ENCODE measurements at places on chromosomes 5 and 9. TPM values are rescaled to one million over a fixed set of nuclear protein-coding genes. Genes with fewer than 3 reads are reported as not detected.

GRCh38 chr5:14330291-14330690 lies 187.1 kb downstream of the TRIO start:
- no peak overlapping the region for H3K4me3 ChIP-seq
- no peak for DNase-seq
- no peaks in the 10 kb centered on the region for H3K27me3 ChIP-seq
- no peaks in the 10 kb centered on the region for H3K36me3 ChIP-seq
- peaks cover 9% of the 10 kb centered on the region for H3K4me1 ChIP-seq
- no peak overlapping the region for H3K27ac ChIP-seq

- no peak for DNase-seq
- H3K4me3 ChIP-seq: no peak overlapping the region
- H3K27me3 ChIP-seq: no peaks in the 10 kb centered on the region
- peaks cover 14% of the 10 kb centered on the region for H3K4me1 ChIP-seq
- H3K36me3 ChIP-seq: no peaks in the 10 kb centered on the region
Measured at GRCh38 chr5:135493406-135494180, 41.4 kb upstream of the TIFAB start.

DNA sequence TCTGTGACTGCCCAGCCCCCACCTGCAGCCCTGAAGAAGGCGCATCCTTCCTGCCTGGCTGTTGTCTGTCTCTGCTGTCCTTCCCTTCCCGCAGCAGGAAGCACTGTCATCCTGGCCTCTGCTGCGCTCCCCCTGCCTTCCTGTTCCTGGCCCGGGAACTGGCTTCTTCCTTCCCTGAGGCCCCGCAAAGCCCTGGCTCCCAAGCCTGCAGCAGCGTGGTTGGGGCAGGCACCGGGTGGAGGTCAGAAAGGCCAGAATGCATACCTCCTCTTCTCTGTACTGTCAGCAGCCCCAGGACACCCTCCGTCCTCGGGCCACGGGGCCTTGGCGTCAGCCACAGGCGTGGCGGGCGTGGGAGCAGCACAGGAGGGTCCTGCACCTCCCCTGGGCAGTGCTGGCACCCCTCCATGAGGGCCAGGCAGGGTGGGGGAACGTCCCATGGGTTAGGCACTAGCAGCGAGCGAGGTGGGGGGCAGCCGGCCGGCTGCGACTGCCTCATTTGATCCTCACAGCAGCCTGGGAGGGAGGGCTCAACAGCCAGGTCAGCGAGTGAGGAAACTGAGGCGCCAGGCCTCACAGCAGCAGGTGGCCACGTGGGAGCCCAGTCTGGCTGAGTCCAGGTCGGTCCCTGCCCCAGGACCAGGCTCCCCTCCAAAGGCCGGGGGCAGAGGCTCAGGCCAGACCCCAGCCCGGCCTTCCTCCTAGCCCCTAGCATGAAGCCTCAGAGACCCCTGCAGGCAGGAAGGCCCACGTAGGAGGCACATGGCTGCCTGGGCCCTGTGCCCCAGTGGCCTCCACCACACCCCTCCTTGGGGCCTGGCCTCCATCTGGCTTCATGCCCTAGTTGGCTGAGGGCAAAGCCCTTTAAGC lies 9.4 kb downstream of the FLT4 start:
- no peaks in the 10 kb centered on the region for H3K36me3 ChIP-seq
- H3K27ac ChIP-seq: no peak overlapping the region
- no peaks in the 10 kb centered on the region for H3K4me1 ChIP-seq
- DNase-seq: no peak
- H3K27me3 ChIP-seq: no peaks in the 10 kb centered on the region

- H3K36me3 ChIP-seq: no peaks in the 10 kb centered on the region
- H3K27ac ChIP-seq: peak overlapping the region; percentile 76
- H3K4me1 ChIP-seq: peaks cover 52% of the 10 kb centered on the region
- no peak overlapping the region for H3K4me3 ChIP-seq
Measured at GRCh38 chr9:104868303-104868686, 59.7 kb downstream of the ABCA1 start.

DNA sequence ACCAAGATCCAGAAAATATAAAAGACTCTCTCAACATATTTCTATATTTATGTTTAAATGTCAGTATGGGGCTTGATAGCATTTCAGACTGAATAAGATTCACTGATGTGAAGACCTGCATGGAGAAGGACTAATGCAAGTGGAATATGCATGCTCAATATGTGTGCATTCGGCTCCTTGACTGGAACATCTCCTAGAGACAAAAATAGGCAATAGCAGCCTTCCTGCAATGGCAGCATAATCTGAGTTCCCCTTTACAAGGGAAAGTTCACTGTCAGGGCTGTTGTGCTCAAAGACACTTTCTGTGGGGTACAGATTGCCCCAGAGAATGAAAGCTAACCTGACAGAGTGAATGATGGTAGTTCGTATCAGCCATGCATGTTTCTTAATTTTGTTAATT lies 42.4 kb downstream of the STARD4 start:
- no peaks in the 10 kb centered on the region for H3K27me3 ChIP-seq
- H3K27ac ChIP-seq: no peak overlapping the region
- H3K4me3 ChIP-seq: no peak overlapping the region
- DNase-seq: no peak

- no peak for DNase-seq
- no peaks in the 10 kb centered on the region for H3K4me1 ChIP-seq
- no peak overlapping the region for H3K4me3 ChIP-seq
- no peaks in the 10 kb centered on the region for H3K36me3 ChIP-seq
- H3K27me3 ChIP-seq: no peaks in the 10 kb centered on the region
Measured at GRCh38 chr5:144328494-144328893, 157.8 kb downstream of the KCTD16 start.

GCNT4 gene
- total RNA-seq: 2.7 TPM

All from testis (tissue), 5 donors.